ENCODE measurements at places on chromosomes 6 and 20.
A peak's percentile ranks its signal among the peaks of the same experiment; 100 is the strongest.

- DNase-seq, result no peak
These were observed 22.7 kb downstream of the GPR63 start for GRCh38 chr6:96814625-96815024.

DNA sequence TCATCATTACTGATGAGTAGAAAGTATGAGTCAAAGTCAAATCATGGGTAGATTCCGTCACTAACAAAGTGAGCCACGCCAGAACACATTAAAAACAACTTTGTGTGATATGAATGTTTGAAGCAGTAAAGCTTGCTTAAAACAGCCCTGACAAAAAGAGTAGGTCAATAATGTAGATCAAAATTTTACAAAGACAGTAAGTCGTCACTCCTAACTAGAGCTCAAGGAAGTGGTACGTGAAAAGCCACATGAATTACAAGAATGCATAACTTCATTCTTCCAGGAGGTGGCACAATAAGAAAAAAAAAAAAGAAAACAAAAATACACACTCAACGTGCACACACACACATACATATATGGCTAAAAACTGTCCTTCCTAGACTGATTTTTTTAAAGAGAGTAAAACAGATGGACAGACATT lies 69.9 kb downstream of the HACE1 start:
- no peak for DNase-seq

DNA sequence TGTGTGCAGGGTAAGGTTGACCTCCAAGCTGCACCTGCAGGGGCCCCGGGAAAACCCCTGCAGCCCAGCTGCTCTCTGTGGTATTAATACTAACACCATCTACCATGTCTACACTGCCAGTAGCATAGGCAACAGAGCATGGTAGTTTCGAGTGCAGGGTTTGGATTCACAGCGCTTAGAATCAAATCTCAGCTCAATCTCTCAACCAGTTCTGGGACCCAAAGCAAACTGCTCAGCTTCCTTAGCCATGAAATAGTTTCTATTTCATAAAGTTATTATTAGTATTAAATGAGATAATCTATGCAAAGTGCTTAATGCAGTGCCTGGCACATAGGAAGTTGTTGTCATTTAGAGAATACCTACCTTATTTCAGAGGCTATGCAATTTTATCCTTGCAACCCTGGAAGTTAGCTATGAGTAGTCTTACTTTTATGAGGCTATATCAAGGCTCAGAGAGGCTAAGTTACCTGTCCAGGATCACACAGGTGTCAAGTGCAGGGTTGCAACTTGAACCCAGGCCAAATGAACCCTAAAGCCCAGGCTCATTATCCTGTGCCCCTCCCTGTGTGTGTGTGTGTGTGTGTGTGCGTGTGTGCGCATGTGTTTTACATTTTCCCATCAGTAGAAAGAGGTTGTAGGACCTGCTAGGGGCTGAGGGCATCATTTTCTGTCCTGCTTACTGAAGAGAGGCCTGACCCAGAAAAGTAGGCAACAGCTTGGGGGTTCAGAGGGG lies 27.6 kb upstream of the MRPS18A start:
- no peak for DNase-seq

GRCh38 chr20:58593880-58594638 lies 57.0 kb upstream of the STX16 start:
- DNase-seq, result no peak

GRCh38 chr6:140385679-140386078 lies 1011.2 kb upstream of the CITED2 start:
- DNase-seq, result no peak

DNA sequence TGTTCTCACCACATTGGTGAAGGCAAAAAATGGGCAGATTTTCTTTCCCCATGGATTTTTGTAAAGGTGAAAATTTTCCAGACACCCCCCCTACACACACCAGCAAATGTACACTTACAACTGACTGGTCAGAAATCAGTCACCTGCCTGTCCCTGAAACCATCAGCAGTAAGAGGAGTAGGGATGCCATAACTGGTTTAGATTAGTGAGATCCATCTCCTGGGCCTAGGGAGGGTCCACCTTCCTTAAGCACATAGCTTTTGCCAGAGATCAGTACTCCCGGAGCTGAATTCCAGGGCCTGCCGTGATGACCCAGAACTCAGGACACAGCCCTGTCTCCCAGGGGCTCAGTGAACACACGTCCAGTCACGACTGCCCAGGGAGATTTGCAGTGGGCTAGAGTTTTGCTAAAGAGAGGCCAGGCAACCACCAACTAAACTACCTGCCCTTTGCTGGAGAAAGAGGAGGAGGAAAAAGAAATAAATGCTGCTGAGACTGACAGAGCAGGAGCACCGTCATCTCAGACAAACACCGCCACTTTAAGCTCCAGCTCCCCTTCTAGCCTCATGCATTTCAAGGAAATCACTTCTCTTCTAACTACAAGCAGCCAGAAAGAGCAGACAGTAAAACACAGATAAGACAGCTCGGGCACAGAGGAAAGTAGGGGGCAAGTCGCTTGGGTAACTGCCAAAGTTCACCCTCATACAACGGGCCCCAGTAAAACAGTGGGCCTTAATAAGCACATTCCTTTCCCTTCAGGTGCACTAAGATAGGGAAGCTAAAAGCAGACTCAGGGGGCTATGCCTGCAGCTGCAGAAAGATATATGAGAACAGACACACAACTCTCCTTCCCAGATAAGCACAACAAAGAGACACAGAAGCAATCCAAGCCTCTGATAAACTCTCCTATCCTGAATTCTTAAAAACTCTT lies 82.6 kb upstream of the SPTLC3 start:
- DNase-seq, result no peak

- DNase-seq, result no peak
These were observed 20.5 kb upstream of the SUPT3H start for GRCh38 chr6:45398075-45398813.

GRCh38 chr6:52617087-52617486 lies 40.2 kb upstream of the TRAM2 start:
- no peak for DNase-seq

DNA sequence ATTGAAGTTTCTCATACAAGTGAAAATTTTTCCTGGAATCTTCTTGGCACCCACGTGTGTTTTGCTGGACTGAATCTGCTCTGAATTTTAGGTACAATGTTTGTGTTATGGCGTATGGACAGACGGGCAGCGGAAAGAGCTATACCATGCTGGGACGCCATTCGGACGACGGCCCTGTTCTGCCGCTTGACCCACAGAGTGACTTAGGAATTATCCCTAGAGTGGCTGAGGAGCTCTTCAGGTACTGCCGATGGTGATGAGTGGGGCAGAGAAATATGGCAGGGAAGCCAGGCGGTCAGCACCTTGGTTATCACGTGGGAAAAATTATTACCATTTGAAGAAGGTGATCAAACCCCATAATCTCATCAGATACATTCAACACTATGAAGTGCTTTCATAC lies 36.3 kb downstream of the KIF25 start:
- DNase-seq, result no peak

DNA sequence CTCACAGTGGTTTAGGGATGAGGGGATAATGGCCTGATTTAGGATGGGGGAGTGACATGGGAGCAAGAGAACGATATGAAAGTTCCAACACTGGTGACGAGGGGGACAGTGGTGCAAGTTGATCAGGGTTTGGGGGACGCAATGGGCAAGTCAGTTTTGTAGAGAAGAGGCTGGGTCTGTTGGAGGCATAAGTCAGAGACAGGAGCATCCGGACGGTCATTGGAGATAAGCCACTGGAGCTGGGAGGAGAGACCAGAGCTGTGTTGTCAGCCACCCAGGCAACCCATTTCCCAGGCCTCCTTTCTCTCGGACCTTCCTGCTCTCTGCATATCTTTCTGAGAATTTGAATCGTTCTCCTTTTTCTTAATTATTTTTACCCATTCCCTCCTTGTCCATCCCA lies 9.5 kb downstream of the DNPH1 start:
- DNase-seq, result no peak

GRCh38 chr20:9705722-9706476 lies 133.0 kb downstream of the PAK5 start:
- DNase-seq, result no peak

- DNase-seq, result no peak
These were observed 54.8 kb downstream of the PHACTR2 start for GRCh38 chr6:143732536-143732935.

DNA sequence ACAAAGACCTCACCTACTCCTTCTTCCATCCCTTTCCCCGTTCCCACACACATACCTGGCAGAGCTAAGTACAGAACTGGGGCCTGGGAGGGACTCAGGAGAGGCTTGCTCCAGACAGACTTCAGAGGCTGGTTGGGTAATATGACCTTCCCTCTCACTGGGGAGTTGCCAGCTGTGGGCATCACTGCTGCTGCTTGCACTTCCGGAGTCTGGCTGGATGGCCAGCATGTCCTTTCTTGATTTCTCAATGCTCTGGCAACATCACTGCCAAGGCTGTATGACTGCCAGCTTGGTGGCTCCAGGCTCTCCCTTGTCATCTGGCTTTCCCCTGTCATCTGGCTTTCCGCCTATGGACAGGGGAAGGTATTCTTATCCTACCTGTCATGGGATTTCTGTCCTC lies 47.8 kb downstream of the CDH22 start:
- no peak for DNase-seq

DNA sequence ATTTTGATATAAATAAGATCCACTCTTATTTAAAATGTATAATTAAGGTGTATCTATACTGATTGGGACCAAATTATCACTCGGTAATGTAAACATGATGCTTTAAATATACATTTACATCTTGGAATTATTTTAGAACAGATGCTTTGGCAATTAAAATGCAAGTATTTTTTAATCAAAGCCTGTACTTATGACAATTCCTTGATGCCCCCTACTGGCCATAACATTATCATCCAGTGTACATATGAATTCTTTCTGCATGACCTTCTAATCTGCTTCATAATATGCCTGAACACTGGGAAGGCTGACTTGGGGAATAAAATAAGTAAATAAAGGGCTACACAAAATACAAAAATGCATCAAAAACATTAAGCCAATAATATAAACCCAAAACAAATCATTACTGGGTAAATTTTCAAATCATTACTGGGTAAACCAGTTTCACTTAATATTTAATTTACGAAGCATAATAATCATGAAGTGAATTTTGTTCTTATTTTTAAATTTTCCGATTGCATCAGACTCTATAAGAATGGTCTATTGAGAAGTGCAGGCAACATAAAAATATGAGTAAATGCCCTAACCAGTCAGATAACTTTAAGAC lies 65.1 kb downstream of the CGA start:
- DNase-seq, result peak; percentile 16

DNA sequence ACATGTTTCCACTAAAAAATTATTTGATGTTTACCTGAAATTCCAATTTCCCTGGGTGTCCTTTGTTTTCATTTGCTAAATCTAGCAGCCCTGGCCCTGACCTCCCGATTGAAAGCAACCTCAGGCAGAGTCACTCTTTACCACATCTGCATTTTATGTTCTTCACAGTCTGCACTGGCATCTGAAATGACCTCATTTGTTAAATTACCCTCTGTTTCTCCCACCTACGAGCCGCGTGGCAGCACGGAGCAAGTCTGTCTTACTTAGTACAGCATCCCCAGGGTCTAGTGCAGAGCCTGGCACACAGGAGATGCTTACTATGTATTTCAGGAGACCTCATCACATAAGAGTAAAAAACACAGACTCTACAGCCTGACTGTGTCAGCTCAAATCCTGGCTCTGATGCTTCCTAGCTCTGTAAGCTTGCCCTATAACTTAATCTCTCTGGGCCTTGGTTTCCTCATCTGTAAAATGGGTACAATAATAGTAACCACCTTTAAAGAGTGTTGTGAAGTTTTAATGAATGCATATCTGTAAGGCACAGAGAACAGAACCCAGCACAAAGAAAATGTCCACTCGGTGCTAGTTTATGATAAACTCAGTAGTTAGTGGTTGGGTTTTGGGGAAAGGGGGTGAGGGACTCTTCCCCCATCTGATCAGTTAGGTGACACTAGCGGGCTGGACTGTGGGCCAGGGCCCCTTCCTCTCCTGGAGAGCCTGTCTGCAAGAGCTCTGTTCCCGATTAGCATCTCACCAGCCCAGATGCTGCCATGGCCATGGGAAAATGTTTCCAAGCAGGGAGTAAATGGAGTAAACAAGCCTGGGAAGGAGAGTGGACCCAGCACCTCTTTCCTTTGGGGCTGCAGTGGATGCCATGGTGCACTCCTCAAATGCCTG lies 88.2 kb downstream of the PREX1 start:
- no peak for DNase-seq

DNA sequence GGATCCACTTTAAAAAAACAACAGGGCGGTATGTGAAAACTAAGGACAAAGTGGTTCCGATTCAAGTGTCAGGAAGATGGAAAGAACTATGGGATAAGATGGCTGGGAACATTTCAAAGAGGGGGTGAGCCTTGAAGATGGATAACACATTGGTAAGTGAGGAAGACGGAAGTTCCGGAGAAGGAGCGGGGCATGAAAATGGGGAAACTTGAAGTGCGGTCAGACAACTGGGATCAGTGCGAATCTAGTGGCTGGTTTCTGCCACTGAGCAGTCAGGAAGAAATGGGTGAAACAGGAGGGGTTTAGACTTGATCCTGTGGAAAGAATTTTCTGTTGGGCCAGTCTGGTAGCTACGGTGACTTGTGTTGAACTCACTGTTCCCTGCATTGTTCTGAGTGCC lies 1.2 kb downstream of the NAA20 start:
- no peak for DNase-seq

DNA sequence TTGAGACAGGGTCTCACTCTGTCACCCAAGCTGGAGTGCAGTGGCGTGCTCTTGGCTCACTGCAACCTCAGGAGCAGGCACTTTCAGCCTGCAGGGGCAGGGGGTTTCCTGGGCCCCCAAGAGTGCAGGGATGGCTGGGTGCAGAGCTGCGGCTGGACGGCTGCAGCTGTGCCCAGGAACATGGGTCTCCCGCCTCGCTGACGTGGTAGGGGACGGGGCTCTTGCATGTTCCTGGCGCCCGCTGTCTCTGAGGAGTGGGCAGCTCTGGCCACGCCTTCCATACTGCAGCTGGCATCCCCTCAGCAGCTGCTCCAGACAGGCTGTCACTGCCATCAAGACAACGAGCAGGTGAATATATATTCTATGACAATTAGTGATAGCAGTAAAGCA lies 2.2 kb upstream of the DEK start:
- DNase-seq, result no peak

DNA sequence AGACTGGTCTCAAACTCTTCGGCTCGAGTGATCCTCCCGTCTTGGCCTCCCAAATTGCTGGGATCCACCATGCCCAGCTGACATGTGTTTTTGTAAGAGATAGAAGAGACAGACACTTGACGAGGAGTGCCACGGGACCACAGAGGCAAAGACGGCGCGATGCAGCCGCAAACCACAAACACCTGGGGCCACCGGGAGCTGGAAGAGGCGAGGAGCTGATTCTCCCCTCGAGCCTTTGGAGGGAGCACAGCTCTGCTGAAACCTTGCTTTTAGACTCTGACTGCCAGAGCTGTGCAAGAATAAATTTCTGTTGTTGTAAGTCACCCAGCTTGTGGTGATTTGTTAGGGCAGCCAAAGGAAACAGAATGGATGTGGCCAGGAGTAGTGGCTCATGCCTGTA lies 46.9 kb downstream of the TFAP2C start:
- DNase-seq, result no peak

GRCh38 chr6:22892452-22892851 lies 323.1 kb downstream of the HDGFL1 start:
- no peak for DNase-seq
